ENCODE measurements at places on chromosomes 2 and 18.

GRCh38 chr2:54945391-54946219 lies 104.6 kb downstream of the RTN4 start:
- peak; percentile 25 for DNase-seq

- no peak for DNase-seq
These were observed 260.5 kb downstream of the C1D start for GRCh38 chr2:67802291-67802690.

- no peak for DNase-seq
These were observed 9.8 kb upstream of the CLIP4 start for GRCh38 chr2:29105375-29105774.

DNA sequence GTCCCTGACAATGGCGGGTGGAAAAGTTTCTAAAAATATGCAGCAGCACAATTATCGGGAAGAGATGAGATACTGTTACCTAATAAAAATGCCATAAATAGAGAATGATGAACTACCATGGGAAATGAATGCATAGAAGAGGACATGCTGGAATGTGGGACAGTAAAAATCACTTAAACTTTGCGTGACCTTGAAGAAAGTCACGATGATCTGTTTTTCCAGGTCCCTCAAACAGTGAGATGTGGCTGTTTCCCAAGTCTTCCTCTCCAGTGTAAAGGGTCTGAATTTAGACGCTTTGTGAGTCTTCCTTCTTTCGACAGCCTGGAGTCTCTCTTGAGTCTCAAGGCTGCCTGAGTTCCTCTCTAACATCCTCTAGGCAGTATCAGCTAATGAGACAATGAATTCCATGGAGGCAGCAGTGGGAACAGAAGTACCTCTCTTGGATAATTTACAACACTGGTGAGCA lies 1.4 kb downstream of the CLUL1 start:
- peak; percentile 15 for DNase-seq

DNA sequence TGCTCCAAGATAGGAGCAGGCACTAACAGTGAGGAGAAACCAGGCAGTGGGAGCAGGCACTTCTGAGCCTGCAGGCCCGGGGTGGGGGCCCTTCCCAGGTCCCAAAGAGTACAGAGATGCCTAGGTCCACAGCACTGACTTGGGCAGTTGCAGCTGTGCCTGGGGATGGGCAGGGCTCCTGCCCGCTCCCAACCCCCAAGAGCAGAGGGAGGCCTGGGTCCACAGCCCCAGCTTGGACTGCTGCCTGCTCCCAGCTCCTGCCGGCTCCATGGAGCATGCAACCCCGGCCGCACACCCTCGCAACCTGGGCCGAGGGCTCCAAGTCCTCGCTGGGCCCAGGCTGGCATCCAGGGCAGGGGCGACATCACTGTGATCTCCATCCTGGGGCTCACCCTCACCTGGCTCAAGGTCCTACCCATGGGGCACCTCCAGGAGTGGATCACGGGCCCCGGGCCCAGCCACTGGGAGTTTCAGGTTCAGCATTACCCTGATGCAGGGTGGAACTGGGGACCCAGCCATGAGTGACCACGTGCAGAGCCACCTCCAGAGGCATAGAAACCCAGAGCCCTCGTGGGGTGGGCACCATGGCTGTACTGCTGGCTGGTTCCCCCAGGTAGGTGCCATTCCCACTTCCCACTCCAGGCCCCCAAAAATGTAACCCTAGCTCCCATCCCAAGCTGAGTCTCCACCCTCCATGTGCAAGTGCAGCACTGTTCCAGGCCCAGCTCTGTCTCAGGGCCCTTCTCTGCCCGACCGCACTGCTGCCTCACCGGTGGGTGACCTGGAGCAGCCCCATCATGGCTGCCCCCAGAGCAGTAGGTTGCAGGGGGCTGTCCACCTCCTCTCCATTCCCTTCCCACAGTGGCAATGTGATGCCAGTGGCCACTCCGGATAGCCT lies 325.6 kb downstream of the NR4A2 start:
- no peak for DNase-seq

Data from eye (tissue), 1 donor.